ENCODE measurements at places on chromosomes 13 and 19.

DNA sequence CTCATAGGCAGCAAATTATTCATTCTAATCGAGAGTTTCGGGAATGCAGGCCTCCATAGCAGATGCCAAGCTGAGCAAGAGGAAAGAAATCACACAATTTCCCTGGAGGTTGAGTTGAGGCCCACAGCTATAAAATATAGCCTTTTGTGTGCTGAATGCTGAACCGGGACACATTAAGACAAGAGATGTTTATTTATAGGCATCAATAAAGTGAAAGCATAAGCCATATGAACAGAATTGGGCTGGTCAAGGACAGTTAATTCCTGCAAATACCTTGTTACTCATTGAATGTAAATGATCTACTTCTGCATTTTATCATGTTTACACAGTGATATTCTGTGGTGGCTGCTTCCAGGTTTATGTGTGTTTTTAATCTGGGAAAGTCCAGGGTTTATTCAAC, 461.7 kb downstream of the KLF12 start:
- no peak for DNase-seq

- DNase-seq, result no peak
Measured at GRCh38 chr13:23081901-23082300, 98.9 kb upstream of the SGCG start.

- DNase-seq, result no peak
Measured at GRCh38 chr19:49324801-49325576, at the start of gene SLC6A16. Gene SLC6A16, minus strand, starts transcription at chr19:49325191. Its CDS starts 13,844 bp downstream, at chr19:49311347.

DNA sequence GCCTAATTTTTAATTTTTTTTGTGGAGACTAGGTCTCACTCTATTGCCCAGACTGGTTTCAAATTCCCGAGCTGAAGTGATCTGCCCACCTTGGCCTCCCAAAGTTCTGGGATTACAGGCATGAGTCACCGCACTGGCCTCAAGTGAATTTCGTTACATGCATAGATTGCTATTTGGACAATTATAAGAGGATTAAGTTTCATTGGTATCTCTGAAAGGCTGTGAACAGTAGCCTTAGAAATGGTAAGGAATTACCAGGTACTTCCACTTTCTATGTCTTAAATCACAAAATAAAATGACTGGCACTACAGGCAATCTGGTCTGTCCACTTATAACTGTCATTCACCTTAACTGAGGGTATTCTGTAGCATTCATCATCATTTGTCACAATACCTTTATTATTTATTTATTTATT, 2.9 kb upstream of the CCDC9 start:
- DNase-seq, result no peak

DNA sequence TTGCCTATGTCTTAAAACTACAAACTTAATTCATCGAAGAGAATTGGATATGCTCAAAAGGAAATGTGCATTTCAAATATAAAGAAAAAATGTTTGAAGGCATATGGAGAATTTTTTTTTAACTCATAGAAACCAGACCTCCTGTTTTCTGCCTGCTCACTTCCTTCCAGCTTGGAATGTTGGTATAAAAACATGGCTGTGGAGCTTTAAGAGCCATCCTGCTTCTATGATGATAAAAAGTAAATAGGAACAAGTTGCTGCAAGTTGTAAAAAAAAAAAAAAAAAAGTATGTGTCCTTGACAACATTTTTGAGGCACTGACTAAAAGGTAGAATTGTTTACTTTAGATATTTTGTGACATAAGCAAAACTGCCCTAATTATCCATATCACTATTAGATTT, 1230.7 kb downstream of the PCDH9 start:
- DNase-seq, result no peak

DNA sequence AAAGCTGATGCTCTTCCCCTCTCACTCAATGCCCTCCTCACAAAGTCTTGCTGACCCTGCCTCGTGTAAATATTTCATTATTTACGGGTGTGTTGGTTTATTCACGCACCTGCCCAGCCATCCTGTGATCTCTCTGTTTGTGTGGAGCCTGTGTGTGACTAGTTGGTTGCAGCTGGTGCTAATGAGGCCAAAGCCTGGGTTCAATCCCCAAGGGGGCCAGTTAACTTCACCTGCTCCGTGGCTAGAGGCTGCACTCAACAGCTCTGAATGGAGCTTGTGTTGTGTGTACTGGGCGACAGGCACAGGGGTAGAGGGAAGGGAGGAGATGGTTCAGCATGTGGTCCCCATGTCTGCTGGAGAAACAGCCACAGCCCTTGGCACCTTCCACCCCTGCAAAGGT, 109.5 kb downstream of the DNAJC15 start:
- DNase-seq, result no peak

DNA sequence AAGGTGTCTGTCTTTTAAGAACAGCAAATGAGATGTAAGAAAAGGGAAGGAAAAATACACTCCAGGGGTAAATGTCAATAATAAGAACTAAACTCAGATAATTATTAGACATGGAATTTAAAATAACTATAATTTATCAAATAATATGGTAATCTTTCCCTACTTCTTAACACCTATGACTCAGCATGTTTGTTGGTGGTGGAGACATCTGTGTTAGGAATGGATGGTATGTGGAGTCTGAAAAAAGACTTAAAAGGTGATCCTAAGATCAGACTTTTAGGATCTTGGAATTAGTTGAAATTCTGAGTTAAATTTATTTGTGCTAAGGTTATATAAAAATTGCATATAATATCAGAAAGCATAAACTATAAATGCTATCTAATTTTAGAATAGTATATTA, 915.1 kb downstream of the SLITRK5 start:
- DNase-seq, result no peak

DNA sequence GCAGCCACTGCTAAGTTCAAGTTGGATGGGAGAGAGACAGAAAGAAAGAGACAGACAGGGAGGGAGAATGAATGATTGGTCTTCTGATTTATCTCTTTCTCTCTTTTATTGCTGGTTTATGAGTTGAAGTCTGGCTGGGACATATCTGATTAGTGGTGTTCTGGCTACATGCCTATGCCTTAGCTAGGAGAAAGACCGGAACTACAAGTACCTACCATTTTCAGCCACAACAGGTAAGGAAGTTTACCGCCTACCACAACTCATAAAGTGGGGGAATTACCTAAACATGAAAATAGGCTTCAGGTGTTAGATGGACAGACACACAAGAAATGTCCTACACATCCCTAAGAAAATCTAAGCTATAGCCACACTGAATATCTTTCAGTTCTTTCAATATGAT, 36.6 kb upstream of the GPC6 start:
- DNase-seq, result no peak

DNA sequence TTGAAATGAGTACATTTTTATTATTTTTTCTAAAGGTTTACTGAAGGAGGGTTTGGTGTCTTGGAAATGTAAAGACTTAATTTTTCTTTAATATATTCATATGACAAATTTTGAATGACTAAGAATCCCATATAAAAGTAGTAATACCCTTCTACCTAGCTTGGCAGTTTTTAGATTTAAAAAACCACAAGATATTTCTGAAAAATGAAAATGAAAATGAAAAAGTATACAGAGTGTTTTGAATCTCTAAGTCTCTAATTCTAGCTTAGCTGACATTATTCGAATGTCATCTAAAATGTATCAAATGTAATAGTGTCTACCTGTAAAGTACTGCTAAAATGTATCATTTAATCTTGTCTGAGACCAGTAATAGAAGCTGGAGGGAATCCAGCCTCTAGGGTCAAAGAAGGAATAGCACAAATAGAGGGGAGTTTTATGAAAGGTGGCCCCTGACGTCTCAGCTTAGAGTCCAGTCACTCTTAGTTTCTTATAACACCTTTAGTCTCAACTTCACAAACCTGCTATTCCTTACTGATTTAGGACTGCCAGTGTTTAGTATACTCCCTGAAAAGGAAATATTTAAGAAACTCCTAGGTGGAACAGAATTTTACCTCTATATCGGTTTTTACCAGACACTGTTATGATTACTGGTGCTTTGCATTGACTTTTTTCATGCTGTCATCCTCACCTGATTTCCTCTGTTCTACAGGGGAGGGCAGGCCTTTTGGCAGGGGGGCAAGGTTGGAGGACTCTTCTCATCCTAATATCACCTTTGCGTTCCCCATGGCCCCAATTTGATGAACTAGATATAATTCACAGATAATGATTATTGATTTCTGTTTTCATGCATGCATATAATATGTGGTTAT, 16.2 kb upstream of the MIR17HG start:
- no peak for DNase-seq

- DNase-seq, result no peak
Measured at GRCh38 chr13:31631746-31632145, 107.6 kb upstream of the RXFP2 start.

- DNase-seq, result no peak
Measured at GRCh38 chr13:93377196-93377595, 150.6 kb downstream of the GPC6 start.

- DNase-seq, result no peak
Measured at GRCh38 chr19:56884441-56884840, 43.9 kb upstream of the PEG3 start.

DNA sequence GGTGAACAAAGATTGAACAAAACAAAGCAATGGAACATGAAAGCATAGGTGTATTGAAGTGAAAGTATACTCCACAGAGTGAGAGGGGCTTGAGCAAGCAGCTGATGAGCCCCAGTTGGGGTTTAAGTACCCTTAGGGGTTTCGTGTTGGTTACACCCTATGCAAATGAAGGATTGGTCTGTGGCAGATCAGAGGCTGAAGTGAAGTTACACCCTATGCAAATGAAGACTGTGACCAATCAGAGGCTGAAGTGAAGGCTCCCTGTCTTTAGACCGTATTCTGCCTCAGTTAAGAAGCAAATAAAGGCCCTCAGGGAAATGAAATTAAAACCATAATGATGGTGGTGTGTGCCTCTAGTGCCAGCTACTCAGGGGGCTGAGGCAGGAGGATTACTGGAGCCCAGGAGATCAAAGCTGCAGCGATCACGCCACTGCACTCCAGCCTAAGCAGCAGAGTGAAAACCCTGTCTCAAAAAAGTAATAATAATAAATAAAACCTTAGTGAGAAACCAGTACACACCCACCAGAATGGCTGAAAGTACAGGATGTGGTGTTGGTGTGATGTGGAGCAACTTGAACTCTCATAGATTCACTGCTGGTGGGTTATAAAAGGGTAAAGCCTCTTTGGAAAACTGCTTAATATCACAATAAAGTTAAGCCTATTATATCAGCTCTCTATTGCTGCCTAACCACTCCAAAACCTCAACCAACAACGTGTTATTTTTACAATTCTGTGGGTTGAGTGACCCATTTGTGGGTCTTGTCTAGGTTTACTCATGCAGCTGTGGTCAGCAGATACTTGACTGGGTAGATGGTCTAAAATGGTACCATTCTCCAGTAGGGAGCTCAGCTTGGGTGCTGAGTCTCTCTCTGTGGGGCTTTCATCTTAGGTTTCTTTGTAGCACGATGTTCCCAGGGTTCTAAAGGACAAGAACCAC, 12.8 kb upstream of the UPF3A start:
- DNase-seq, result no peak

GRCh38 chr19:9823816-9824215, 3.9 kb upstream of the UBL5 start:
- no peak for DNase-seq

GRCh38 chr13:112968380-112968909, 569 bp upstream of the MCF2L start:
- DNase-seq, result no peak
